Astrocyte of the hippocampus (primary cell): ENCODE measurements at places on chromosomes 13 and 19.

GRCh38 chr13:75764251-75764925 lies 128.3 kb downstream of the LMO7 start:
- no peak for DNase-seq

- peak; percentile 12 for DNase-seq
Observed at GRCh38 chr19:17610384-17610783, 54.9 kb downstream of the COLGALT1 start.

GRCh38 chr19:39194832-39195542 lies 1.8 kb upstream of the NCCRP1 start:
- no peak for DNase-seq

DNA sequence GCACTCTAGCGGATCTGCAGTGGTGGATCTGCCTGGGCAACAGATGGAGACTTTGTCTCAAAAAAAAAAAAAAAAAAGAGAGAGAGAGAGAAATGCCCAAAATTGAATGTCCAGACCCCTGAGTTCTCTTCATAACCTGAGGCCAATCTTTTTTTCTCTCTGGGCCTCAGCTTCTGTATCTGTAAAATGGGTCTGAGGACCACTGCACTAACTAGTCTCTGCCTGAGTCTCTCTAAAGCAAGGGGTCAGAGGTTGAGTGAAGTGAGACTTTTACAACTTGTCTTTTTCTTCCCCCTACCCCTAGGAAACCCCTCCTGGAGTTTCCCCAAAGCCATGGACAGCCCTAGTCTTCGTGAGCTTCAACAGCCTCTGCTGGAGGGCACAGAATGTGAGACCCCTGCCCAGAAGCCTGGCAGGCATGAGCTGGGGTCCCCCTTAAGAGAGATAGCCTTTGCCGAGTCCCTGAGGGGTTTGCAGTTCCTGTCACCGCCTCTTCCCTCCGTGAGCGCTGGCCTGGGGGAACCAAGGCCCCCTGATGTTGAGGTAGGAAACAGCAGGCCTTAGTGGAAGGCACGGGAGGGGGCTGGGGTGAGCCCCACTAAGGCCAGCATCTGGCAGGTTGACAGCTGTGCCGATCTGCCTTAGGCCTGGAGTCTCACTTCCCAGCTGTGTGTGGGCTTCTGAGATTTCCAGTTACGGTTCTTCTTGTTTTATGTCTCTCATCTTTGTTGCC lies 1.8 kb downstream of the TMEM91 start:
- DNase-seq, result no peak

DNA sequence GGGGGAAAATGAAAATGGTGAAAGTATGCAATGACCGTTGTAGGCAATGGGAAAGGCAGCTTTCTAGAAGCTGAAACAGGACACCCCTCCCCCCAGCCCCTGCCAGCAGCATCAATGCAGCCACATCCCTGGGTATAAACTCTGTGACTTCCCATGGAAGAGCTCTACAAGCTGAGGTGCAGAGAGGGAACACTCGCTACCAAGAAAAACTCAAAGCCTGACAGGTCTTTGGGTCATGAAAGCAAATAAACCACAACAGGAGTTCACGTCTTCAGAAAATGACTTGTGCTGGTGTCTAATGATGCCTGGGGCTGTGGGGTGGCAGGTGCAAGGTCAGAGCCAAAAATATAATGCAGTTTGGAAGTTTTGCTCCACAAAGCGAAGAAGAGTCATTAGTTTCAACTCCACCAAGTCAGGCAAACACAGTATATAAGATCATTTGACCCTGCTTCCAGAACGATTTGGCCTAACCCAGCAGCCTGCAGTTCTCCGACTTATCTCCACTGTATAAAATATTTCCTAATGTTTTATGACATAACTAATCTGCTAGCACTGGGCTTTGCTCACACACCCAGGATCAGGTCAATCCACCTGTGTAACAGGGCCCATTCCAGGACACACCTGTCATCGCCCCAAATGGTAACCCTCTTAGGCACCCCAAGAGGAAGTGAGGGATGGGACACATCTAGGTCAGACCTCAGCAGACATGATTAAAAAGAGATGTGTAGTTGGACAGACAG lies 102.1 kb downstream of the IRS2 start:
- no peak for DNase-seq

- no peak for DNase-seq
Observed at GRCh38 chr19:28288572-28289264, 924.2 kb downstream of the UQCRFS1 start.

- no peak for DNase-seq
Observed at GRCh38 chr13:62299988-62300387, 884.3 kb upstream of the PCDH20 start.

- peak; percentile 95 for DNase-seq
Observed at GRCh38 chr19:11887611-11888531, at the start of gene ZNF69. Gene ZNF69 (plus strand): TSS chr19:11887782. CDS start chr19:11887924, 142 bp downstream.

DNA sequence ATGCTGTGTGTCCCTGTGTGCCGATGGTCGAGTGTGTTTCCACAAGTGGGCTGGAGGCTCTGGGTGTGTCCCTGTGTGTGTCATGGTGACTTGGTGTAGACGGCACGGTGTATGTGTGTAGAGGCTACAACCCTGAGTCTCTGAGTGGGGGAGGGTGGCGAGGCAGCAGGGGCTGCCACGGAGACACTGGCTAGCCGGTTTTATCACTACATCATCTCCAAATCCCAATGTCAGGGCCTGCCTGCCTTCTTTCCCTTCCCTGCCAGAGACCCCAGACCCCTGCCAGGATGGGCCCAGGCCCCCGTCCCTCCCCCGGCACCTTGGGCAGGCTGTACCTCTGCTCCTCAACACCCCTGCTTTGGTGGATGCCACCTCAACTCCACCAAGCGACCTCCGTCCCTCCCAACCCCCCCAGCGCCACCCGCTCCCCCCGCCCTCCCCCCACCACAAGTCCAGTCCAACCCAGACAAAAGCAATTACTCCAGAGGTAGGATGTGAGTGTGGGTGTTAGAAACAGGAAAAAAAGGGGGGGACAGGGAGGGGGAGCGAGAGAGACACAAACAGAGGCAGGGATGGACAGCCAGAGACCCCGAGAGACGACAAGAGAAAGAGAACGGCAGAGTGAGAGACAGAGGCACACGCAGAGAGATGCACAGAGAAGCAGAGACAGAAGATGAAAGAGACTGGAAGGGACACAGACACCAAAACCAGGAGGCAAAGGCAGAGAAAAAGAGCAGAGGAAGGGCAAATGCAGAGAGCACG lies 21.6 kb upstream of the POU2F2 start:
- DNase-seq, result no peak
